ENCODE measurements at places on chromosomes 12 and 14.

DNA sequence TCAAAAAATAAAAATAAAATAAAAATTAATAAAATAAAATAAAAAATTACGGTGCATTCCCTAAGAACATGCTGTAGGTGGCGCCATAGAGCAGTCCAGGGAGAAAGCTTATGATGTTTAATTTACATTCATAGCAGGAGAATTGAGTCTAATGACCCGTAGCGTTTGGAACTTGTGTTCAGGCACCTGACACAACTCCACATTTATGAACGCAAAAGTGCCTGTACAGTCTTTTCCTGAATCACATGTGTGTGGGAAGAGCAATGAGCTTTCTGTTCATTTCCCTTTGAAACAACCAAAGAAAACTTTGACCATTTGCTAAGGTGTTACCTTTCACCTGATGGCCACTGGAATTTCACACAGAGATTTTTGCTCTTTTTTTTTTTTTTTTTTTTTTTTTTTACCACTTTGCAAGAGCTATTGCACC is 60.6 kb upstream of the KCNA1 start:
- no peak for DNase-seq

DNA sequence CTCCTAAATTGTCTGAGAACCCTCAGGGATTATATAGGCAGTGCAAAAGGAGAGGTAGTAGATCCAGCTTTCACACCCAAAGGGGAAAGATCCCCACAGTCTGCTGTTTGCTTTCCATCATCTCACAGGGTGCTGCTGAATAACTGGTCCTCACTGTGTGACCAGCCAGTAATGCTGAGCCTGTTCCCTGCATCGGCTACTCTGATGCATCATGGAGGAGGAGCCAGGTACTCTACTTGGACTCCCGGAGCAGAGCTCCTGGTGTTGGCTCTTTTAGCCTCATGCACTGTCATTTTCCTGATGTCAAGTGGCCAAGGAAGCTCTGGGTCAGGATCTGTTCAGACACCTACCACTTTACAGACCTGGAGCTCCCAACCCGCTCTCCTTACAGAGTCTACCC is 127.4 kb upstream of the ATF1 start:
- DNase-seq: no peak

GRCh38 chr12:2719392-2719791 is 75.4 kb upstream of the FKBP4 start:
- no peak for DNase-seq

GRCh38 chr12:41013881-41014642 is 174.1 kb upstream of the PDZRN4 start:
- no peak for DNase-seq

DNA sequence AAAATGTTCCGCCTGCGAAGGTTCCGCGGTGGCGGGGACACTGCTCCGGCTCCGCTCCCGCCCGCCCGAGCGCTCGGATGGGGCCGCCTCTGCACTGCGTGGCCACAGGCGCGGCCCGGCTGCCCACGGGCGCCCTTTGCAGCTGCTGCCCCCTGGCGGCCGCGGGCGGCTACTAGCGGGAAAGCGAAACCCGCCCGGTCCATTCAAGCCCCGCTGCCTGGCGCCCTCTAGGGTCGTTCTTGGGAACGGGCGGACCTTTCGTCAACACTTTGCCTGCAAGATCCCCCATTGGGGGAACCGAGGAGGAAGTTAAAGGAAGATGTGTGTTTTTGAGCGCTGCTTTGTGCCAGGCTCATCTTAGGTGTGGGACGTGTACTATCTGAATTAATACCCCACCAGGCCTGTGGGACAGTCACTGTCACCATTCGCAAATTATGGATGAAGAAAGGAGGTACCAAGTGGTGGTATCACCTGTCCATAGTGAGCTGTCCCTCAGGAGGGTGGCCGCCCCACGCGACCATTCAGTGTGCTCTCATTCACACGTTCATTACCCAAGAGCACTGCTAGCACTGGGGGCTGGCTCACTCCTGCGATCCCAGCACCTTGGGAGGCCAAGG is 19.4 kb downstream of the GPR132 start:
- peak; percentile 89 for DNase-seq

DNA sequence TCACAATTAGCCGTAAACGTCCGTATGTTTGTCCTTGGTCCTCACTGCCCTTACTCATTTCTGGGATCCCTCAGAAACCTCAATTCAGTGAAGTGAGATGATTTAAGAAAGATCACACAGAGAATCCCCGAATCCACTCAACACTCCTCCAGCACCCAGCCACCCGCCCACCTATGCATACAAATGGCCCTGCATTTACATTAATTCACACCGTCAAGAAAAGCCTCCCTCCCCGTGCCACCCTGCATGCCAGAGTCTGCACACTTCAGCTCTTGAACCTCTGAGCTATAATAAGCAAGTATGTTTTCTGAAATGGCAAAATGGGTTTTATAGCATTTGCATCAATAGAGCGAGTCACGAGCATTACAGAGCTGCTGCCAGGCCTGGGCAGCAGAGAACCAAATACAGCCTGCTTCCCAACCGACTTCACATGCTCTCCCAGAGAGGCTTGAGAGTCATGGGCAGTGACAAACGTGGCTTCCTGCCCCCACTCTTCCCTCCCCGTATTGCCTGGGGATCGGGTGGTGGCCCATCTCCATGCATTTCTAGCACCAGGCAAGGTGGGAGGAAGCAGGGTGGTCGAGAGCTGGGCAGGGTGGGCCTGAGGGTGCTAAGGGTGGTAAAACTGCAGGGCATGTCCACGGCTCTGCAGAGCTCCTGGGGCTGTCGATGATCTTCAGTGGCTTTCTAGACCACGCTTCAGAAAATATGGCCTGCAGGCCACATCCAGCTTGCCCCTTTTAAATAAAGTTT is 177.6 kb downstream of the RIMBP2 start:
- DNase-seq: no peak

GRCh38 chr12:24723759-24724158 is 225.1 kb downstream of the BCAT1 start:
- no peak for DNase-seq

GRCh38 chr12:40149673-40150260 is 43.9 kb upstream of the SLC2A13 start:
- DNase-seq: no peak

GRCh38 chr14:105381446-105382342 is 16.6 kb upstream of the TEX22 start:
- no peak for DNase-seq

DNA sequence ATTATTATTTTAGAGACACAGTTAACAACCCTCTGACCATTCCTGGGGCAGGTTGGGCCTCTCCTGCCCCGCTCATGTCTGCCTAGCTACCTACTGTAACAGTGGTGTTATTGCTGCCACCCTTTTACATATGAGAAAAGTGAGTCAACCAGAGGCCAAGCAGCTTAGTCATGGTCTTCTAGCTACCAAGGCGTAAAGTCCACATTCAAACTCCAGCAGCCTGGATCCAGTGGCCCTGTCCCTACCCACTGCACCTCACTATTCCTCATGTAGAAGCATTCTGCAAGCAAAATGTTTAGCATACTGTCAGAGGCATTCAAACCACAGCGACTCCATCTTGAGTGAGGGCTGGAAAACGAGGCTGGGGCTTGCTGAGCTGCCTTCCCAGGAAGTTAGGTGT is 95.8 kb downstream of the SLC15A4 start:
- DNase-seq: no peak

GRCh38 chr14:50334211-50334610 is 22.1 kb downstream of the DMAC2L start:
- no peak for DNase-seq

GRCh38 chr14:32339188-32339587 is 10.1 kb downstream of the AKAP6 start:
- no peak for DNase-seq

DNA sequence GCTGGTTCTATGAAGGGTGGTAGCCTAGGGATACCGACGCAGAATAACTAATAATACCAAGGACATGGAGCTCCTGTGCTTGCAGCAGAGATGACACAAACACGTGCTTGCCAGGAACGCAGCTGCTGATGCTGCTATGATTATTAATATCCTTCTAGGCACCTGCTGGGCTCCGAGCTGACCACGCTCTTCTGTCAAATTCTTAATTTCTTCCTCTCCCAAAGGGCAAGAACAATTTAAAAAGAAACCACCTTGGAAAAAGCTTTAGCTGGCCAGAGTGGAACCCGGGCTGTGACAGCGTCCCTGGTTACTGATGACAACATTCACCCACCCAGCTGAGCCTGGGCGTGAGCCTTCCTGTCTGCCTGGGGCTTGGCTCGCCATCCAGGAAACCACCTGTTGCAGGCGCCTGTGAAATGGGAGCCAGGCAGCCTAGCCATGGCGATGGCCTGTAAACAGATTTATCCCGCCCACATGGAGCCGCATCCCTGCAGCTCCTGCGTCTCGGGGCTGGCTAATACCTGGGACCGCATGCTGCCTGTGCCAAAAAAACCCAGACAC is 28.8 kb downstream of the CLMN start:
- no peak for DNase-seq
